Activated naive CD4-positive, alpha-beta T cell treated with anti-CD3 and anti-CD28 coated beads, Interleukin-2, amount 10 ng/mL, durations not matched to agents 7 days and 5 days (primary cell): ENCODE measurements at places on chromosomes 6 and 20.

GRCh38 chr20:44354979-44355497 lies 461 bp upstream of the HNF4A start:
- no peak for DNase-seq

DNA sequence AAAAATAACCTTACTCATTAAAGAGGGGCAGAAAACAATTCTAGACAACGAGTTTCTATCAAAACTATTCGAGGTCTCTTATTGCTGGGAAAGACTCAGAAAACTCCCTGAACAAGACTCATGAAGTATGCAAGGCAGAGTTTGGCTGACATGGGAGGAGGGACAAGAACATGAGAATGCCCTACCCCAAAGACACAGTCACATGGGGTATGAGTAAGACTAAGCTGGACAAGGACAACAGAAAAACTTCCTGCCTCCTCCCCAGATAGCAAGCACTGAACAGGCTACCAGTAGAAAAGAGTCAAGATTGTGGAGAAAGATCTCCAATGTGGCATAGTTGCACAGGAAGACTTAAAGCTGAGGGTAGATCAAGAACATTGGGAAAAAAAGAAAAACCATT lies 39.7 kb upstream of the PHIP start:
- DNase-seq: no peak

GRCh38 chr6:158819213-158819976 lies at the start of gene EZR:
Gene EZR, minus strand, starts transcription at chr6:158819368. Its CDS starts 1,275 bp downstream, at chr6:158818093.
- peak; percentile 85 for DNase-seq

DNA sequence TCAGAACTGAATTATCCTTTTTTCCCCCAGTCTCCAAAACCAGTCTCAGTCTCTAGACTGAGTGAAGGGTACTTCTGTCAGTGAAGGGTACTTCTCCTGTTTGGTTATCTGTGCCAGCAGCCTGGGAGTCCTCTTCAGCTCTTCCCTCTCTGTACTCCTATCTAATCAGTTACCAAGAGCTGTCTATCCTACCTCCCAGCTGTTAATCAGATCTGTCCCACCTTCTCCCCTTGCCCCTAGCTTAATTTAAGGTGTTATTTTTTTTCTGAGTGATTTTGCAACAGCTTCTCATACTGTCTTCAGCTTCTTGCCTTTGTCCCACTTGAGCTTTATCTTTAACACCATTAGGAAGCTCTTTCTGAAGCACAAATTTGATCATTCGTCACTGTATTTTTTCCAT lies 491.9 kb upstream of the SOX4 start:
- no peak for DNase-seq

GRCh38 chr6:157764178-157765068 lies 58.6 kb upstream of the SNX9 start:
- DNase-seq: peak; percentile 91

DNA sequence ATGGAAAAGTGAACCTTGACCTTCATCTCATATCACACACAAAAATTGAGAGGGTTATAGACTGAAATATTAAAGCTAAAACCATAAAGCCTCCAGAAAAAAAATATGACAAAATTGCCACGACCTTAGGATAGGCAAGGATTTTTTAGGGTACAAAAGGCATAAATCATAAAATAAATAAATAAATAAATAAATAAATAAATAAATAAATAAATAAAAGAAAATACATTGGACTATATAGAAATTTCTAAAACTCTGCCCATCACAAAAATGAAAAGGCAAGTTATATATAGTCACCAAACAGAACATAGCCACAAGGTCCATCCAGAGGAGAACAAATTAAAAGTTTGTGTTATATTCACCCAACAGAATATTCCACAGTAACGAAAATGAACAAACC lies 108.6 kb downstream of the INSM1 start:
- no peak for DNase-seq
